ENCODE measurements at places on chromosomes 7 and 10. TPM values are rescaled to one million over a fixed set of nuclear protein-coding genes. Genes with fewer than 3 reads are reported as not detected.

GRCh38 chr7:47685151-47685550, 103.2 kb upstream of the TNS3 start:
- DNase-seq = no peak

DNA sequence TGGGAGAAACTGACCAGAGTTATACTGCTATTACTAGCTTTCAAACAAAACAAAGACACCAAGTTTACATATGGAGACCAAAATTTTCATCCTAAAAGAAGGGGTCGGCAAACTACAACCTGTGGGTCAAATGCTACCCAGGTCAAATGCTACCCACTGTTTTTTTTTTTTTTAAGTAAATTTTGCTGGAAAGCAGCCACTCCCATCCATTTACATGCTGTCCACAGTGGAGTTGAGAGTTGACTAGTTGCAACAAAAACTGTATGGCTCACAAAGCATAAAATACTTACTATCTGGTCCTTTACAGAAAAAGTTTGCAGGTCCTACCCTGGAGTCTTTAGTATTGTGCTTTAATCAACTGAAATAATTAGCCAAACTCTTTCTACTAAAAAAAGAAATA, 91.4 kb downstream of the SIRT1 start:
- DNase-seq = no peak

- DNase-seq = no peak
These were observed 82.8 kb downstream of the ORC5 start for GRCh38 chr7:104124893-104125477.

DNA sequence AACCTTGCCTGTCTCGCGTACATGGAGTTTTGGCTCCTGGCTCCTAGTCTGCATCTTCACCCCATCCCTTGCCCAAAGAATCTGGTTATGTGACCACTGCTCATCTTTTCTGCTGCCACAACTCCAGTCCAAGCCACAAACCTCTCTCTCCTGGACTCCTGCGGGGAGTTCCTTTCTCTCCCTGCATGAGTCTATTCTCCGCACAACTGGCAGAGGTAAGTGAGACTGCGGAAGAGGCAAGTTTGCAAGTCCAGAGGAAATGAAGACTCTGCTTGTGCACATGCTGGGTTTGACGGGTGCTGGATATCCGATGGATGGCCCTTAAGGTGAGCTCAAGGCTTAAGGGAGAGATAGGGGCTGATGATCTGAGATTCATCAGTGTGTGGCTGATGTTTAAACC, 61.0 kb downstream of the TRUB1 start:
- DNase-seq = no peak

GRCh38 chr10:36634916-36635315, 490.5 kb upstream of the ANKRD30A start:
- DNase-seq = peak; percentile 18

DNA sequence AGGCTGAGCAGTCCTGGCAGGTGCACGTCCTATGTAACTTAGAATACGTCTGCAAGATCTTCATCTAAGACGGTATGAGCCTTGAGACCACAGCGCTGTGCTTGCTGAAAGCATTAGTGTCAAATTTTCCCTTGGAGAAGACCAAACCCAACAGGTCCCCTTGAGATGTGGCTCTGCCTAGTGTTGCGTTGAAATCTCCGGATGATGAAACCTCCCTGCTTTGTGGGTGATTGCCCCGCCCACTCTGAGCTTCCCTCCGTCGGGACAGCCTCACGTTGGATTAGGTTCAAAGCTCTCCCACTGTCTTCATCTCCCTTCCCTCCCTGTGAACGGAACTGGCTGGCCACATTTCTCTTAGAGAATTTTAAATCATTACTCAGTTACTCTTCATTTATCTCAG, 102.0 kb downstream of the ADARB2 start:
- no peak for DNase-seq

- no peak for DNase-seq
These were observed 64.2 kb downstream of the PRLHR start for GRCh38 chr10:118531105-118531852.

DNA sequence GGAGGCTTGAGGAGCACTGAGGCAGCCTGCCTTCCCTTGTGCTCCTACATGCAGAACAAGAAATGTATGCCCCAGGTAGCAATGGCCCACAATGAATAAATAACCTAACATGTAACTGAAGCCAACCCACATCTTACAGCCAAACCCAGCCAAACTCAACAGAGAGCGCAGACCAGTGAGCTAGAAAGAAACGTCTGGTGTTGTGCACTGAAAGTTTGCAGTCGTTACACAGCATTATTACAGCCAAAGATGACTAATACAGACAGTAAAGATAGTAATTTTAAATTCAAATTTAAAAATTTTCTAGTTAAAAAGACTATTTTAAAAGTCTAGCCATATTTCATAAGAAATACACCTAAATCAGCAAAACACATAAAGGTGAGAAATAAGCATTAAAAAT, 11.2 kb downstream of the USP6NL start:
- no peak for DNase-seq

GRCh38 chr7:158495786-158496185, 91.8 kb downstream of the PTPRN2 start:
- no peak for DNase-seq

DNA sequence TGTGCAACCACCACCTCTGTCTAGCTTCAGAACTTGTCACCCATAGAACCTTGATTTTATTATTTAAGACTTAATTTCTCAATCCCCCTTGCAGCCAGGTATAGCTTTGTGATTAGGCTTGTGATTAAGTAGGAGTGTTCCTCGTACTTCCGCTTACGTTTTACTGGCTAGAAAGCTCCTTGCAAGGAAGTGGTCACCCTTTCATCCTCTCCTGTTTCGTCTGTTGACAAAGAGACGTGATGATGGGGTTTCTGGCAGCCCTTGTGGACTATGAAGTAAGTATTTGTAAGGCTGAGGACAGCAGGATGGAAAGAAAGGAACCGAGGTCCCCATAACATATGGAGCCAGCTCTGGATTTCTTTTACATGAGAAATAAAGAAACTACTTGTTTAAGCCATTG, 86.5 kb upstream of the KDM7A start:
- no peak for DNase-seq

DNA sequence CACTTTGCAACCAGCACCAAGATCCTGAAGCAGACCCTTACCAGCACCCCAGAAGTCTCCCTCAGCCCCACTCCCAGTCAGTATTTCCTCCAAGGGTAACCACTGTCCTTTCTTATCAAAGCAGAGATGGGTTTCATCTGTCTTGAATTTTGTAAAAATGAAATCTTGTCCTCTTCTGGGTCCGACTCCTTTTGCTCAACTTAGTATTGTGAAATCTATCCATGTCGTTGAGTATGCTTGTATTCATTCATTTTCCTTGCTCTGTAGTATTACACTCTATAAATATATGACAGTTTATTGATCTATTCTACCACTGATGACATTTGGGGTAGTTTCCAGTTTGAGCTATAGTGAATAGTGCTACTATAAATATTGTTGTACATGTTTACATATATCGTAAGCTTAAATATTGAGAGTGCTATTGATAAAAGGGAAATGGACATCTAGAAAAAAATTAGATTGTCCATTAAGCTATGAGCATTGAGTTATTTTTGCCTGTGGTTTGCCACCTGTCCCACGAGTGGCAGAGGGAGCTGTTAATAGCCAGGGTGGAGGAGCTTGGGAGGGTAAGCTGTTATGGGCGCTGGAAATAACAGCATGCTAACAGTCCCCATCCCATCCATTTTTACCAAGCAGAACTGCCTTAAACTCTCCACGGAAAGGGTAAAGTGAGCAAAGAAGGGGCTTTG, 36.5 kb downstream of the AIFM2 start:
- no peak for DNase-seq

- DNase-seq = no peak
These were observed 60.8 kb upstream of the NAMPT start for GRCh38 chr7:106345421-106346166.

DNA sequence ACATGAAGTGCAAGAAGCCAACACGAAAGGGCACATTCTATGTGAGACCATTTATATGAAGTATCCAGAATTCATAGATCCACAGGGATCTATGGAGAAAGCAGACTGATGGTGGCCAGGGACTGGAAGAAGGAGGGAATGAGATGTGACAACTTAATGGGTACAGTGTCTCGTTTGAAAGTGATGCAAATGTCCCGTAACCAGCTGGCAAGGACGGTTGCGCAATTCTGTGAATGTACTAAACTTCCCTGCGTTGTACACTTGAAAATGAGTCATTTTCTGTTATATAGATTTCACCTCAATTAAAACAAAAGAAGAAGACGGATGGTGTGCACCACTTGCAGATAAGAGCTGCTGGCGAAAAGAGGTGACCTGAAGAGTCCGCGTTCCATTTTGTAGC, 861.1 kb downstream of the TYW1 start:
- DNase-seq = no peak

The PTF1A gene
- polyA plus RNA-seq = not detected

The PLAU gene
- 37.2 TPM for polyA plus RNA-seq

The PON3 gene
- polyA plus RNA-seq = not detected

The AASS gene
- 7.1 TPM for polyA plus RNA-seq

The CALHM2 gene
- 80.1 TPM for polyA plus RNA-seq

The PRSS2 gene
- not detected for polyA plus RNA-seq

The SFR1 gene
- 1.5 TPM for polyA plus RNA-seq

The CYP2E1 gene
- polyA plus RNA-seq = 1.3 TPM

The TMEM26 gene
- polyA plus RNA-seq = 1.3 TPM

The UROS gene
- polyA plus RNA-seq = 56.6 TPM

The ADAM12 gene
- polyA plus RNA-seq = 8.6 TPM

The FAM25C gene
- not detected for polyA plus RNA-seq

The PNLIPRP3 gene
- not detected for polyA plus RNA-seq

The ACBD7 gene
- 0.76 TPM for polyA plus RNA-seq

The FZD8 gene
- polyA plus RNA-seq = 0.31 TPM

The CAV1 gene
- 2,064 TPM for polyA plus RNA-seq

The ARHGEF5 gene
- 7.4 TPM for polyA plus RNA-seq
